Frontal cortex (tissue), 4 donors: ENCODE measurements at places on chromosomes 5 and 9. TPM values are rescaled to one million over a fixed set of nuclear protein-coding genes. Genes with fewer than 3 reads are reported as not detected.

- no peak for DNase-seq
Observed at GRCh38 chr9:20205821-20206220, 416.5 kb downstream of the MLLT3 start.

DNA sequence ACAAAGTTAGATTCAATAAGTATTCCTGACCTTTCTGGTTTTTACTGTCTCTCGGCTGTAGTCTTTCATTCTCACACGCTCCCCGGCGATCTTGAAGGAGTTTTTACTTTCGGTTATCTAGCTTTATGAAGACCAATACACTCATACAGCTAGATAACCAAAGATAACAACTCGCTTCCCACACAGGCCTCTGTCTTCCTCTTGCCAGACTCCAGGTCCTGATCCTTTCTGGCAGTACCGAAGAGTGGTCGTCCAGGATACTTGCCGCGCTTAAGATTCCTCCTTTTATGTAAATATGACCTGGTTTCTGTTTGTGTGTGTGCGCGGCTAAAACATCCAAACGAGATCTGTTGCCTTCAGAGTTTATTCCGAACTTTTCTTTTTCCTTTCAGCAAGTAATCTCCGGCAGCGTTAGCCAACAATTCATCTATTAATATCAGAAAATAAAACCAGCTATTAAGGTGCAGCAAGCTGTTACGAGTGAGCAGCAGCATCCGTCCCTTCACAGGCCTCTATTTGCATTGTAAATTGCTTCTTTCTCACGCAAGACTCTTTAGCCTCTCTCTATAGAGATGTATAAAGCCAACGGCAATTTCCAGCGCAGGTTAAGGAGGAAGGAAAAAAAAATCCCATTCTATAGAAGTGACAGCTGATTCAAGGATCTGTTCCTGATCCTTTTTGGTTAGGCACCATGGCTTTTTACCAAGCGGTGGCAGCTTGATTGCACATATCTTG is 216.1 kb downstream of the MEF2C start:
- no peak for DNase-seq

DNA sequence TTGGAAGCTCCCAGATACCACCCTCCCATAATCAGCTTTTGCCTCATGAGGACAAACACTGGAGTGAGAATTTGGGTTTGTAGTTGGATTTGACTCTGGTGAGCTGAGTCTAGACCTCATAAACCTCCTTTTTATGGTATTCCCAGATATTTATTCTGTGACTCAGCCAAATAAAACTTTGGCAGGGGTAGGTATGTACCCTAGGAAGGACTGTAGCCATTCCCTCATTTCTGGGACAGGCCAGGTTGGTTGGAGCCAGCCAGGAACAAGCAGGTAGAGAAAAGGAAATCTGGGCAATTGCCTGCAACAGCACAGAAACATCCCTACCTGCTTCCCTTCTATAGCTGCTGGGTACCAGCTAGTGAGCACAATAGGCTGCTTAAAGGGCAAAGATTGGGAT is 19.4 kb downstream of the ENHO start:
- no peak for DNase-seq

Gene ELOVL7
- 4.1 TPM for total RNA-seq

- peak; percentile 69 for DNase-seq
Observed at GRCh38 chr5:132655821-132656773, 1.9 kb upstream of the IL13 start.
